ENCODE measurements at places on chromosomes 12 and 14. TPM values are rescaled to one million over a fixed set of nuclear protein-coding genes. Genes with fewer than 3 reads are reported as not detected.

- no peak for DNase-seq
Observed at GRCh38 chr12:69513297-69513696, 43.1 kb downstream of the FRS2 start.

- no peak for DNase-seq
Observed at GRCh38 chr12:84585776-84586395, 326.7 kb downstream of the SLC6A15 start.

DNA sequence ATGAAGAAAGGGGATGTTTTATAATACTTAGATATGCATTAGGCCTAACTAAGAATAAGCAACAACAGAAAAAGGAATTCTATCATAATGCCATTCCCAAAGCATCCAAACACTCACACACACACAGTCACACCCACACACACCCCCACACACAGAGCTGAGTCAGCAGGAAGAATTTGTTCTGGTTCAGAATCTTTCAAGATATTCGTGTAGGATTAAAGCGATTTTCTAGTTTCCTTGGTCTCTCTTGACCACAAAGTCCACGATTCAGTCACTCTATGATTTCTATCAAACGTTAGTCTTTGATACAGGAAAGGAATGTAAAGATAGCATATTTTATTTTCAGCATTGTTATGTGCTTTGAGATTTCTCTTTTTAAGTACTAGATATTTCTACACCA is 382.6 kb upstream of the DCN start:
- DNase-seq, result no peak

PTGER2 gene
- total RNA-seq, result 1.2 TPM

FBLN5 gene
- total RNA-seq, result 3.5 TPM

KRT85 gene
- total RNA-seq, result not detected

LAG3 gene
- total RNA-seq, result 2.8 TPM
